ENCODE measurements at places on chromosomes 1 and 21.

GRCh38 chr1:201882665-201883132 lies 6.0 kb upstream of the SHISA4 start:
- no peak for DNase-seq

DNA sequence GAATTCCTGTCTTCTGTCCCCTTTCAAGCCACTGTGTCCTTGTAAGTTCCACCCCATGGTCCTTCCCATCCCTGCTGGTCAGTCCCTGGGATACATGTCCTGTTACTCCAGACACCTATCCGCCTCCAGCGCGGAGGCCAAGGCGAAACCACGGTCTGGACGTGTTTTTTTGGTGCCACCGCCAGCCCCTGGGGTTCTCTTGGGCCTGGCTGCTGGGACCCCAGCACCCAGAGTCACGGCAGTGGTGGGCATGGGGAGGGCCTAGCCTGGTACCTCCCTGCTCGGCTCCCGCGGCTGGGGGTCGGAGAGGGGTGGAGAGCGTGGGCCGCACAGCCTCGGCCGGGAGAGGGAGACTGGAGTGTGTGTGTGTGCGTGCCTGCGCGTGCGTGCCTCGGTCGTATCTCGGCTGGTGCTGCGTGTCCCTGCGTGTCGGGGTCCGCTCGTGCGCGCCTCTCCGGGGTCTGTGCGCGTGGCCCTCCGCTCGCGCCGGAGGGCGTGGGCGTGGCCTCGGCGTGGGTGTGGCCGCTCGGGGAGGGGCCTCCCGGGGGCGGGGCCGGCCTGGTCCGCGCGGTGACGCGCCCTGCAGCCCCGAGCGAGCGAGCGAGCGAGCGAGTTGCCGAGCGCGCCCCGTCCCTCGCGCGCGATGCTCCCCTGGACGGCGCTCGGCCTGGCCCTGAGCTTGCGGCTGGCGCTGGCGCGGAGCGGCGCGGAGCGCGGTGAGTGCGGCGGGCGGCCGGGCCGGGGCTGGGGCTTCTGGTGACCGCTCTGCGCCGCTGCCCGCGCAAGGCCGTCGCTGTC lies at the start of gene VWA1:
TSS of gene VWA1 (plus strand) at position 585 of the 798 bp plus-strand sequence. CDS start at position 644, 59 bp downstream.
- DNase-seq, result peak; percentile 34

DNA sequence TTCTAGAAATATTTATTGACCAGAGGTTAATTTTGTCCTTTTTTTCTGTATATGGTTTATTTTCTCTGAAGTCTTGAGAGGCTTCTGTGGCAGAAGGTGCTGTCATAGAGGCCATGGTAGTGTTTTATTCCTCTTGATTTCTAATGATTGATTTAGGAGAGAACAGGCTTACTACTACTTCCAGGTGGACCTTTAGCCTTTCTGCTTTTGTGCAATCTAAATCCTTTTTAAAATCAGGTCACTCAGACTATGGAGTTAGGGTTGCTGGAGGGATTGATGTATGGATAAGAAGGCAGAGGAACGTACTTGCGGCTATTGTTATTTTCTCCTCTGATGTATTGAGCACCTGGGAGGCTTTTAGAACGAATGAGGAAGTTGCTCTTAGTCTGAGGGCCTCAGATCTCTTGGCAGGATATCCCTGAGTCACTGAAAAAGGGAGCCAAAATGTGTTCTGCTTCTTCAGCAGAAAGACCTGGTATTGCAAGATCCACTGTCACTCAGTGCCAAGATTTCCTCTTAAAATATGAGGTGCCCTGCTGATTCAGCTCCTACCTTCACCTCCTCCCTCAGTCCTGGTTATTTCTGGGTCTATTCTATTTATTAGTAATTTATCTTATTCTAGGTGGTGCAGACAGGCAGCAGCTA lies 277.4 kb downstream of the ZNF648 start:
- no peak for DNase-seq

DNA sequence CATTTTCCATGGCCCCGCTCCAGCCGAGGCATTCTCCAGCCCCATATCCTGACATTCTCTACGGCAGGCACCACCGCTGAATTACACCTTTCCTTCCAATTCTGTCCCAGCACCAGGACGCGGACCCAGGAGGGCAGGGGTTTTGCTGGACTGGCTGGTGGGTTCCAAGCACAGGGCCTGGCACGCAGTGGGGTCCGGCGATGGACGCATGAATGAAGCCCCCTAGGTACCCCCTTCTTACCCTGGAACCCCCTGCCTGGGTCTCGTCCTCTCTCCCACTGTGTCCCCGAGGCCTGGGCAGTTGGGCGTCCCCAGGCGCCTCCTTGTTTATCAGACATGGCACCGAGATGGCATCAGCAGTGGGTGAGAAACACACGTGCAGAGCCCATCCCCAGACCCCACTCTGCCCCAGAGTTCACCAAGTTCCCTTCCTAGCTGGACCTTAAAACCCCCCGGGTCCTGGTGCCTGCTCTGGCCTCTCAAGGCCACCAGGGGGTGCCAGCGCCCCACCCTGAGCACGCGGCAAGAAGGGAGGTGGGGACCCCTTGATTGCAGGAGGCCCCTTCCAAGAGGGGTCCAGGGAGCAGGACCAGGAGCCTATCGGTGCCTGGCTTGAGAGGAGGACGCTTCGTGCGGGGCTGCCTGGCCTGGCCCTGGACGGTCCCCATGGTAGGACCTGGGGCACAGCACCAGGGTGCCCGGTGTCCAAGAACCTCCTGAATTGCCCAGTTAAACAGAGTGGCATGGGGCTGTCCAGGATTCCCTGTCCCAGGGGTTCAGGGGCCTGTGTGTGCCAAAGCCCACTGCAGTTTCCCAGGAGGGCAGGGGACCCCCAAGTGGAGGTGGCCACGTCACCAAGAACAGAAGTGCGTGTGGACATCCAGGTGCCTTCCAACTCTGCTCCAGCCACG lies 46.1 kb downstream of the MEGF6 start:
- no peak for DNase-seq

DNA sequence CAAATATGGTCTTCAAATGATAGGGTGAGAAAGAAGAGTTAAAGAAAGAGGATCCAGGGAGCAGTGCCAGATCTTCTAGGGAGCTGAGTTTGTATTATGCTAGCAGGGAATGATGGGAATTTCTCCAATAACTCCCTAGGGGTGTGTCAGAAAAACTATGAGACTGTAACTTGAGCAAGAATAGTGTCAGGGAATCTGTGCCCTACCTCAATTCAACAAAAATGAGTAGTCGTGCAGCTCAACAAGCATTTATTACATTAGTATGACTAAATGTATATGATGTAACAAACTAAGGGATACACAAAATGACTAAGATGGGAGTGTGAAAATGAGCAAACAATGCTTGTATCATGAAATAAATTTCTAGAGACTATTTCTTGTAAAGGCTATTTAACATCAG lies 24.2 kb downstream of the SPAG17 start:
- no peak for DNase-seq

DNA sequence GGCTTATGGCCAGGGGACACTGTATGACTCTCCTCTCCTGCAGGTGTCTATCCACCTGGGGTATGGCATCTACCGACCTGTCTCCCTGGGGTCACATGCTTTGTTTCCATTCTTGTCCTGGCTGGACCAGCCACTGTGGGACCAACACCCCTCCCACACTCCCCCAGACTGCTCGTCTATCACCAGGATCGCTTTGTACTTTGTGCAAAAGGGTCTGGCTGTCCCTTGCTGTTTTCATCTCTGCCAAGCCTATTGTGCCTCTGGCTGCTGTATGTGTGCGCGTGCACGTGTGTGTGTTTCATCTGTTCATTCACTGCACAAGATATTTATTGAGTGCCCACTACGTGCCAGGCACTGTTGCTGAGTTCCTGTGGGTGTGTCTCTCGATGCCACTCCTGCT lies 25.5 kb downstream of the ETNK2 start:
- DNase-seq, result no peak

GRCh38 chr1:187384504-187384903 lies 555.8 kb downstream of the PLA2G4A start:
- no peak for DNase-seq

DNA sequence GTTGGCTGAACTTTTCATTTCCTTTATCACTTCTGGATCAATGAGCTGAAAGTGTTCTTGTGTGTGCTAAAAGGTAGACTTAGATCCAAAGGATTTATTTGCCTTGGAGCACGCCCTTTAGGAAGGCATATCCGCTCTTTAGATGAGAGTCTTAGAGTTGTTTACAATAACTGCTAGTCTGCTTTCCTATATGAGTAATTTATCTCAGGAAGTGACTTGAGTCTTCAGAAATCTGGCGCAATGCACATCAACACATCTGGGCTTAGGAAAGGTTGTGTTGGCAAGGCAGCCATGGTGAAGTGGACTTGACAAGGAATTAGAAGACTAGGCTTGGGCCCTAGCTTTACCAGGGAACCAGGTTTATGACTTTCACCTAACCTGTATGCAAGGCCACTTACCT lies 204.1 kb upstream of the PTGFR start:
- DNase-seq, result no peak

DNA sequence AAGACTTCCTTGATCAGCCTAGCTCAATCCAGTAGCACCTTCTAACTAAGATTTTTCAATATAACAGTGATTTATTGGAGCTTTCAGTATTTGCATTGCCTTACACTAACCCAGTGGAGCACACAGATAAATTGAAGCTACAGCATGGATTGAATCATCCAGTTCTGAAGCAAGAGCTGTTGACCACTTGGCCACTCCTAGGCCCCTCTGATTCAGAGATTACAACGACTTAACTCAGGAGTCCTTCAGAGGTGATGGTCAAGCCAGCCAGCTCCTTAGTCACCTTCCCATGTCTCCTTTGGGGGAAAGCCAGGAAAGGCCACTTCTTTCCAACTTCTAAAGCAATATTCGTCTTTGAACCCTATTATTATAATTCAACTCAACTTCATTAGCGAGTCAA lies 151.8 kb downstream of the TENT5C start:
- no peak for DNase-seq

- no peak for DNase-seq
Measured at GRCh38 chr1:232773752-232774151, 31.5 kb upstream of the MAP10 start.

DNA sequence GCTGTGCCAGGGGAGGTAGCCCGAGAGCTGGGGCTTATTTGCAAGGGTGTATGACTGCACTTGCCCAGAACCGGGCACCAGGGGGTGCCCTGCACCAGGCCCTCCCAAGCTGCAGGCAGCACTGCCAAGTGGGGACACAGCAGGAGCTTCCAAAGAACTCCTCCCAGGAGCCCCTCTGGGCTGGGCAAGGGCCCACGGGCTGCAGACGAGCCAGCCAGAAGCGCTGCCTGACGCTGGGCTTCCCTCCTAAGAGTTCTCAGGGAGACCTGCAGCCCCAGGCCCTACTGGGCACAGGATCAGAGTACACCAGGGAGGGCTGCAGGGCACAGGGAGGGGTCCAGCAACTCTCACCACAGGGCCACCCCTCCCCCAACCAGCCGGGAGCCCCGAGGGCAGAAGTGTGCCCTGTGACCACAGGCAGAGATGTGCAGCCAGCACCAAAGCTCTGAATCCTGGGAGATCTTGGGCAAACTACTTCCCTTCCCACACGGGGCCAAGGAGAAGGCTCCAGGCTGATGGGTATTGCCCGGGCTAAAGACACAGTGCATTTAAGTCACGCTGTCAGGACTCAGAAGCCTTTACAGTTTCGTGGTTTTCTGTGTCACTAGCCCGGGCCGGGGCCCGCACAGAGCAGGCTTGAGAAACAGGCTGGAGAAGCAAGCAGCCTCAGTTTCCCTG lies 63.4 kb downstream of the KCNAB2 start:
- DNase-seq, result no peak

DNA sequence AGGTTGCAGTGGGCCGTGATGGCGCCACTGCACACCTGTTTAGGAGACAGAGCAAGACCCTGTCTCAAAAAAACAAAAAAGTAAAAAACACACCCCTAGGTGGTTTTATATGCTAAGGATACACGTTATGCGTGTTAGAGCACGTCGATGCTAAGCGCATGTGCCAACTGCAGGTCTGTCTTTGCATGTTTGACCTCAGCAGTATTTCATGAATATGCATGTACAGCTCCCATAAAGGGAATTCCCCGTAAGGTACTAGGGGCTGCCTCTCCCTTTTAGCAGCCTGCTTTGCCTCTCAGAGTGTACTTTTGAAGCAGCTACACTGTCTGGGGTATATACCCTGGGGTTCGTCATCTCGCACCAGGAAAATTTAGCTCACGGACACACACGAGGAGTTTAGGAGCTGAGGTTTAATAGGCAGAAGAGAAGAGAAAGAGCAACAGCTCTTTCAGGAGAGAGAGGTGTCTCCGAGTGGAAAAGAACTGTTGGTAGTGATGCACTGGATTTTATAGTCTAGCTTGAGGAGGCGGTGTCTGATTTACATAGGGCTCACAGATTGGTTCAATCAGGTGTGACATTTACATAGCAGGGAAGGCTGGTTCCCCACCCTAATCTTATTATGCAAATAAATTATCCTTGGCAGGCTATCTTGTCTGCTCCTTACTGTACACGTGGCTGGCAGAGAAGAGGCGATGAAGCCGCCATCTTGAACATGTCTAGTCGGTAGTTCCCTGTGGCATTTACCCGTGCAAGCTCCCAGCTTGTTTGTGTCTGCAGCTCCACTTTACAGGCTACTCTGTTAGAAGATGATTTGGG lies 4.2 kb upstream of the OTUD3 start:
- no peak for DNase-seq

DNA sequence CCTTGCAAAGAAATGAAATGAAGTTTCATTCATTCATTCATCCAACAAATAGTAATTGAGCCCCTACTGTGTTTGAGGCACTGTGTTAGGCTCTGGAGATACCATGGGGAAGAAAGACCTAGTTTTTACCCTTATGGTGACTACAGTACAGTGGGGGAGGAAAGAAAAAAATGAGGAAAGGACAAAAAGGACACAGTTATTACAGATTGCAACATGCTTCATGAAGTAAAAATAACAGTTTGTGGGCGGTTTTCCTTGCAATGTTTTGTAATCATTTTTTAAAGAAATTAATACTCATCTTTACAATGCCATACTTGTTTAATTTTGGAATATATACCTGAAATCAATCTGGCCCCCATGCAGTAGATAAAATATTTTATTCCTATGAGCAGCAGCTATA lies 120.3 kb downstream of the TM2D1 start:
- DNase-seq, result no peak

DNA sequence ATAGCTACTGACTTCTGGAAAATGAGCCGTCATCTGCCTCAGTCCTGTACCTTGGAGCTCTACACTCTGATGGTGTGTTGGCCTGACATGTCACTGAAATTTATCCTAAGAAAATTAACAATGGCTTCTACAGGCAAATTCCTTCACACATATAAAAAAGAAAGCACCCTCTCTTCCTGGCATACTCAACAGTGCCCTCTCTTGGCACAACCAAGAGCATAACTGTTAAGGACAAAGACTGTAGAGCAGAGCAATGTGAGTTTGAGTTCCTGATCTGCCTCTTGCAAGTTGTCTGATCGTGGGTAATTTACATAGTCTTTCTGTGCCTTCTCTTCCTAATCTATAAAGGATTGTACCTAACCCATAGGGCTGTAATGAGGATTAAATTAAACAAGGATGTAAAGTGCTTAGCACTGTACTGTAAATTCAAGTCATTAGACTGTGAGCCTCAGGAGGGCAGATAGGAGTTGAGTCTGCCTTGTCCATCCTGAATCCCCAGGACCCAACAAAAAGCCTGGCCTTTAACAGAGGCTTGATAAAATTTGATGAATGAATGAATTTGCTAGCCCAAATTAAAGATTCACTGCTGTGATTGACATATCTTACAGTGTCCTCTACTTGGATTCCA lies 83.5 kb downstream of the SYF2 start:
- peak; percentile 28 for DNase-seq

All from CD4-positive, alpha-beta T cell treated with Interleukin-6 at 100 ng/mL for 8 hours (primary cell).